ENCODE measurements at places on chromosomes 3 and 15.

DNA sequence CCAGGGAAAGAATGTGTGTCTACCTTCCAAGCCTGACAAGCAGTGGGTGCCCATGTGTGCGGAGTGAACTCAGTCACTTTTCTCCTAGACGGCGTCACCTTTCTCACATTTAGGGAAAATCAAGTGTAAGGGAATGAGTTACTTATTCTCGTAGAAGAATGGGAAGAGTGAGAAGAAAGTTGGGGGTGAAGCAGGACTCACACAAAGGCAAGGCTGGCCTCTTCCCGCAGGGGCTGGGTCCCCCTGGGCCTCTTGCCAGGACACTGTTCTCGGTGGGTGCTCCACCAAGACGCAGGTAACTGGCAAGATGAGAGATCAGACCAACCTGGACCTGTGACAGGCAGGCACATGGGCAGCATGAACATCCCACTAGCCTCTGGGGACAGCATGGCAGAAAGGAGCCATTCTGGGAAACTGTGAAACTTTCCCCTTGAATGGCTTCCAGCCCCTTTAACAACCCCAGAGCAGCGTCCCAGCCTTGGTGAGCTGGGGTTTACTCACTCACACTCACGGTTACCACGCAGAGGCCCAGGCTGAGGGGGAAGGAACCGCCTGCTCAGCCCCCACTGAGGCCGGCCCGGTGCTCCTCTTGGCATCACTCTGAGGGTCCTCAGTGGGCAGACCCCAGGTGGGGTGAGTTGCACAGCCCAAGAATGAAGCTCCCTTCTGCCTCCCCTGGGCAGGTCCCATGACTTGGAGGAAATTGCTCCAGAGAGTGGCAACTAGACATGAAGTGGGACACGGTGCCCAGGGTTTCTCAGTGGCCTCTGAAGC, 15.0 kb upstream of the SRP14 start:
- no peak for DNase-seq

GRCh38 chr15:99507016-99507503, 58.7 kb upstream of the MEF2A start:
- no peak for DNase-seq

DNA sequence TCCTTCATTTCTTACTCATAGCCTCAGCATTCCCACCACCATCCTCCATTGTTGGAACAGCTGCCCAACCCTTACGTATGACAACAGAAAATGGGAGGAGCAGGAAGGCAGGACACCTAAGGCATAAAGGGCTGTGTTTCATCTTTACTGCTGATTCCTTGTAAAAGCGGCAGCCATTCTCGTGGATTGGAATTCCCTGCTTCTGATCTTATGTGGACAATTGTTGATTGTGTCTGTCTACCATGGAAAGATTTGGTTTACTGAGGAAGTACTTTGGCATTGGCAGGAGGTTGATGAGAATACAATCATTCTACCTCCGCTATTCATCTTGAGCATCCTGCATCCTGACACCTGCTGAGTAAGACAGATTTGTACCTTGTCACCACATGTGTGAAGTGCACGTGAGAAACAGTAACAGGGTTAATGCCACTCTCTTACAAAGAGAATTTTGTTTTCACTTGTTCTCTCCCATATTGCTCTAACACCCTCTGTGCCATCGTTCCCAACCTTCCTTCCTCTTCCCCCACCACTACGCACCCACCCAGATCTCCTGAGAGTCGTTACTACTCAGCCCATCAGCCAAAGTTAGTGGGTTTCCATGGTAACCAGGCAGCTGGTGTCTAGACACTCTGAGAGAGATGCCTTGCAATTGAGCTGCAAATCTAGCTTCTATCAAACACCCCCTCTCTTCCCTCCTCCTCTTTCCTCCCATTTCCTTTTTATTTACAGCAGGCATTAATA, 75.7 kb downstream of the GAP43 start:
- DNase-seq = no peak

- no peak for DNase-seq
Measured at GRCh38 chr3:55531321-55531720, 44.2 kb upstream of the WNT5A start.

DNA sequence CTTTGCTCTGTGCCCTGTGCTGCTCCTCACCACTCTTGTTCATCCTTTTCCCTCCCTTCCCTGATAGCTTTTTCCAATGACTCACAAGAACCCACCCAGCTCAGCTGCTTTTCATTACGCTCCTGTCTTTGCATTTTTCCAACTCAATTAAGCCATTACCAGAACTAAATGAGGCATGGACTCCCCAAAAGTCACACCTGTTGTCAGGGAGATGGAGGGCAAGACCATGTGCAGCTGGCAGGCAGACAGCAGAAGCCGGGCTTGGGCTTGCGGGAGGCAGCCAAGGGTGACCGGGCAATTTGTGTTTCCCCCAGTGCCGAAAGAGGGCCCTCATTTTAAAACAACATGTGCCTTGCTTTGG, 64.3 kb downstream of the CASR start:
- DNase-seq = no peak

- DNase-seq = no peak
Measured at GRCh38 chr3:152260026-152260425, 8.7 kb upstream of the MBNL1 start.

- DNase-seq = no peak
Measured at GRCh38 chr15:60390231-60390630, 7.6 kb downstream of the ANXA2 start.

DNA sequence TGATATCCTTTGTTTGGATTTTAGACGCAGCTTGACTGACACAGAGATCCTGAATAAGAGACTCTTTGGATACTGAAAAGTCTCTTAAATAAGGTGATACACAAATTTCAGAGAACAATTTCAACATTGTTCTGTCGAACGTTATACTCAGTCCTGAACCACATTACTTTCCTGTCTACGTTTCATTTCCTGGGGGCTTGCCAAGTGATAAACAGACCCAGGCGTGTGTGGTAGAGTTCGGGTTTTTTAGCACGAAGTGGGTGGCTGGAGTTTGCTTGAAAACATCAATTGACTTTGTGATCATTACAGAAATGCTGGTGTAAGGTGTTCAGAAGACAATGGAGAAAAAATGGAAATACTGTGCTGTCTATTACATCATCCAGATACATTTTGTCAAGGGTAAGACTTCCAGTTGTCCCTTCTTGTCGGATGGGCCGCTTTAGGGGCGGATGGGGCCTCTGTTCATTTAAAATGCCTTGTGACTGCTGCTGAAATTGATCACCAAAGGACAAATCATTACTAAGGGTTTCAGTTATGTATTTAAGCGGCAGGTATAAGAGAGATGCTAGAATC, at the start of gene CD96:
Gene CD96 (plus strand): TSS at position 287 of the 573 bp plus-strand sequence. CDS start 52 bp downstream, at position 339.
- no peak for DNase-seq

- DNase-seq = no peak
Measured at GRCh38 chr3:129329858-129330257, 51.2 kb downstream of the HMCES start.

- no peak for DNase-seq
Measured at GRCh38 chr3:190013943-190014924, 106.5 kb downstream of the P3H2 start.

DNA sequence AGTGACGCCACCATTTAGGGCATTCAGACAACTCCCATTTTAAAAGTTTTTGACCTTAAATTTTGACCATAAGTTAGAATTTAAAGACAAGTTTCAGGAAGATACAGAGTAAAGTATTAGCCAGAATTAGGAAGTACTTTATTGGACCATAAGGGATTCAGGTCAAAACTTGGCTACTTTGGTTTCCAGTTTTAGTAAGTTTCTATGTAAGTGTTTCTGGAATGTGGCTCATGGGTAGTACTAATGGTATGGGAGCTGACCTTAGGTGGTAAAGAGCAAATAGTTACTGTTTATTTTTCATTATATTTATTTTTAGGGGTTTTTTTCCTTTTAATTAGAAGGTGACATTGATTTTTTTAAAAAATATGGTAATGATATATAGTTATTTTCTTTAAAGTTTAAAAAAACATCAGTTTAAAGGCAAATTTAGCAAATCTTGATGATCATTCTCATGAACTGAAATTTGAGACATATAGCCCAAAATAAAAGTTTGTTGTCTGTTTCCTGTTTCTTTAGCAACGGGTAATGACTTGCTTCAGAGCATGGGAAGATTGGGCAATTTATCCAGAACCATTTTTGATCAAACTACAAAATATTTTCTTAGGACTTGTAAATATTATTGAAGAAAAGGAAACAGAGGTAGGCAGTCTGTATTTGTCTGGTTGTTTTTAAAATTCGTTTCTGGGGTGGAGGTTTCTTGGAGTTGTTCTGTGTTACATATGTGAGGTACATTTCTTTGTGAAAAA, 34.3 kb downstream of the U2SURP start:
- peak; percentile 29 for DNase-seq

DNA sequence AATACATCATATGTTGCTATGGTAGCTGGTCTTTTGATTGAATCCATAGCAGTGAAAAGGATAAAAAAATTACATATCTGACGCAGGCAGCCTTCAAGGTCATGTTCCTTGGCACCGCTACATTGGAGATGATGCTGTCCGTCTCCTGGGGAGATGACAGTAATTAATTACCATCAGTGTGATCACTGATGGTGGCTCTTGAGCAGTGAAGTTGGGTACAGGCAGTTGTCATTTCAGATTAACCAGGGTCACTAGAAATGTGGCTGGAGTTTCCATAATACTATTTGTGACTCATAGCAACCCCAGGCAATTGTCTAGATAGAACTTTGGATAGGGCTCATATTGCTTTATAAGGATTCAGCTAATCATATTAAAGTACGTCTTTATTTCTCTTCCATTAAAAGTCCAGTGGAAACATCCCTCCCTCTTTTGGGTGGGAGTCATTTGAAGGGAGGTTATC, 136.3 kb downstream of the THSD4 start:
- no peak for DNase-seq

- no peak for DNase-seq
Measured at GRCh38 chr3:146382386-146382785, 87.0 kb downstream of the PLSCR2 start.

GRCh38 chr15:29695489-29696167, 126.6 kb downstream of the TJP1 start:
- DNase-seq = no peak

DNA sequence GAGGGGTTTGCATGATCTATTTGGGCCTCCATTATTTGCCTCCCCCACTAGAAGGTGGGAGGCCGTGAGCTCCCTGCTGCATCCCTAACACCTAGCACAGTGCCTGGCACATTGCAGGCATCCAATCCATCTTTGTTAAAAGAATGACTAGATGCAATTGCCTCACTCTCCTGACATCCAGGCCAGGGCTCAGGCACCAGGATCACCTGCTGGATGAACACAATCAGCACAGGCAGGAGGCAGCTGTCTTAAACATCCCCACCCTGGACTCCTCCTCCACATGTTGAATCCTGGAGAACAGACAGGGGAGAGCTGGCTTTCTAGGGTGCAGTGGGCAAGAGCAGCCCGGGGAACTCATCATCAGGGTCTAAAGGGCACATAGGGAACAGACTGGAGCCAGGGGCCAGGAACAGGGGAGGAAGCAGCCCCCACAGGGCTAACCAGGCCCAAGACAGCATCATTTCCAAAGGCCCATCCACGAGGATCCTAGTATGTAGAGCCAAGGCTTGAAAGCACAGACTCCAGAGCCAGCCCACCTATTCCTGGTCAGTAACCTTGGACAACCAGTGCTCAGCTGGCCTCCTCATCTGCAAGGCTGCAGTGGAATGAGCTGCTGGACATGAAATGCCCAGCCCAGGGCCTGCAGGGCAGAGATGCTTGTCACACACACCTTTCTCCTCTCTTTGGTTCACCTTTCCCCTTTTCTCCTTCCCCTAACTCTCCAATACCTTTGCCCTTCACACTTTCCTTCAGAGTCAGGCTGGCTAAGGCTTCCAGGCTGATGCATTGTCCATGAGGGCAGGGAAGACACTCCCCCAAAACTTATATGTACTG, 254.4 kb upstream of the TLE3 start:
- no peak for DNase-seq

GRCh38 chr3:39387411-39387975, 4.3 kb downstream of the SLC25A38 start:
- DNase-seq = no peak

- DNase-seq = no peak
Measured at GRCh38 chr3:46930166-46930944, 46.2 kb downstream of the CCDC12 start.

DNA sequence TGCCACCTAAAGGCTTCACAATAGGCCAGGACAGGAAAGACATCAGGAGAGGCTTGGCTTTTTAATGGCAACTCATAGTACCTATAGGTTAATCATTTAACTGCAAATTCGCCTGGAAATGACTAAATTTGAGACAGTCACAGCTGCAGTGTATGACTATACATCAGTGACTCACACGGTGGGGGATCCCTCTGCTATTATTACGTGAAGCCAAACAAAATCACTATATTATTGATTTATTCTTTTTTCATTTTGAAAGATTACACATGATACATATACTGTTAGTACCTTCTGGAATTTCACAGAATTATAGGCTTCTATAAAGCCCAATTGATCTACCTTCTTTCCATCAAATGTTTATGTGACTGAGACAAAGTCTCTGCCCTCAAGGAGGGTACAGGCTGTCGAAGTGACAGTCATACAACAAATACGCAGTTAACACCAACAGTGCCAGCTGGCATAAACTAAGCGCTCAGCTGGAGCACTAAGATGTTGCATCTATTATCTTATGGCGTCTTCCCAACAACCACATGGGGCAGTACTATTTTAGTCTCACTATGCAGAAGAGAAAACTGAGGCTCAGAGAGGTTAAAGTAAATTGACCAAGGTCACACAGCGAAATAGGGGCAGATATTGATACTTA, 82.0 kb upstream of the LMOD3 start:
- DNase-seq = no peak

DNA sequence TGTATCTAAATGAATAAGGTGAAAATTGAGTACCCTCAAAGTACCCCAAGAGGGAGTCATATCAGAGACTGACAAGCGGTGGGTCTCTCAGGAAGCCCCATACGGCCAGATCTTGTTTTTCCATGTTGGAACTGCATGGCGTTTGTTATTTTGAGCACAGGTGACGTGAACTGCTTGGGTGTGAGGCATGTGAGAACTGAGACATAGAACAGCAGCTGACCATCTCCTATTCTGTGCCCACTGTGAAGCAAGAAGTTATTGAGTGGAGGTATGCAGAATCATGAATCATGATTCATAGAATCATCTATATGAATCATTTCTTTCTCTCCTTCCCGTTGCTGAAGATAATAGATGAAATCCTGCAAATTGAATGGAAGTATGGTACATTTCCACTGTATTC, 4.6 kb downstream of the VPS8 start:
- DNase-seq = no peak

- DNase-seq = no peak
Measured at GRCh38 chr3:13647298-13648059, 98.6 kb downstream of the FBLN2 start.

DNA sequence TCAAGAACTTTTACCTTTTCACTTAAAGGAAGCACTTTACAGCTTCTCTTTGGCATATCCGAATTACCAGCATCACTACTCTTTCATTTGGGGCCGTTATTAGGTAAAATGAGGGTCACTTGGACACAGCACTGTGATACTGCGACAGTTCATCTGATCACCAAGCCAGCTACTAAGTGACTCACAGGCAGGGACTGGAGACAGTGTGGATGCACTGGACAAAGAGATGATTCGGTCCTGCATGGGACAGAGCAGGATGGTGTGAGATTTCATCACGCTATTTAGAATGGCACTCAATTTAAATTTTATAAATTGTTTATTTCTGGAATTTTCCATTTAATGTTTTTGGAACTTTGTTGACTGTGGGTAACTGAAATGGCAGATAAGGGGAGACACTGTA, 166.9 kb upstream of the IL12A start:
- DNase-seq = no peak

Measured in left lung (tissue), 14 donors.